ENCODE measurements at places on chromosomes 2 and 18. TPM values are rescaled to one million over a fixed set of nuclear protein-coding genes. Genes with fewer than 3 reads are reported as not detected.

- H3K4me1 ChIP-seq, result no peaks in the 10 kb centered on the region
- H3K27ac ChIP-seq, result no peak overlapping the region
- DNase-seq, result peak; percentile 40
- no peaks in the 10 kb centered on the region for H3K36me3 ChIP-seq
- H3K4me3 ChIP-seq, result peak overlapping the region; percentile 46
These were observed 97.1 kb downstream of the INHBB start for GRCh38 chr2:120442923-120443571.

- no peaks in the 10 kb centered on the region for H3K36me3 ChIP-seq
- no peaks in the 10 kb centered on the region for H3K4me1 ChIP-seq
- peaks cover 2% of the 10 kb centered on the region for H3K27me3 ChIP-seq
- H3K27ac ChIP-seq, result no peak overlapping the region
- no peak for DNase-seq
These were observed 79.6 kb upstream of the ST6GAL2 start for GRCh38 chr2:106965611-106966010.

GRCh38 chr2:28648147-28648546 lies 103.5 kb upstream of the PPP1CB start:
- H3K27me3 ChIP-seq, result no peaks in the 10 kb centered on the region
- H3K4me3 ChIP-seq, result no peak overlapping the region
- DNase-seq, result peak; percentile 47
- H3K4me1 ChIP-seq, result peaks cover 35% of the 10 kb centered on the region
- H3K27ac ChIP-seq, result peak overlapping the region; percentile 81

- H3K27ac ChIP-seq, result no peak overlapping the region
- H3K36me3 ChIP-seq, result no peaks in the 10 kb centered on the region
- DNase-seq, result no peak
- H3K27me3 ChIP-seq, result no peaks in the 10 kb centered on the region
- no peak overlapping the region for H3K4me3 ChIP-seq
These were observed 10.8 kb upstream of the ALPP start for GRCh38 chr2:232367591-232368233.

DSC1 gene
- total RNA-seq, result 0.23 TPM

RGPD4 gene
- total RNA-seq, result 0.07 TPM

ANKRD23 gene
- total RNA-seq, result 5.3 TPM

CLEC4F gene
- not detected for total RNA-seq

- peaks cover 11% of the 10 kb centered on the region for H3K27me3 ChIP-seq
- H3K27ac ChIP-seq, result no peak overlapping the region
- no peak overlapping the region for H3K4me3 ChIP-seq
- H3K4me1 ChIP-seq, result no peaks in the 10 kb centered on the region
These were observed 34.6 kb upstream of the SP9 start for GRCh38 chr2:174300114-174300513.

GRCh38 chr18:51300912-51301311 lies 103.4 kb upstream of the MEX3C start:
- DNase-seq, result no peak
- no peaks in the 10 kb centered on the region for H3K4me1 ChIP-seq
- H3K36me3 ChIP-seq, result no peaks in the 10 kb centered on the region
- H3K27me3 ChIP-seq, result peaks cover 6% of the 10 kb centered on the region
- H3K4me3 ChIP-seq, result no peak overlapping the region
- H3K27ac ChIP-seq, result no peak overlapping the region

KCNS3 gene
- not detected for total RNA-seq

GRCh38 chr2:98343285-98343684 lies 3.0 kb upstream of the CNGA3 start:
- no peak overlapping the region for H3K27ac ChIP-seq
- H3K4me3 ChIP-seq, result no peak overlapping the region
- peaks cover 4% of the 10 kb centered on the region for H3K36me3 ChIP-seq

VAPA gene
- total RNA-seq, result 146 TPM

DNA sequence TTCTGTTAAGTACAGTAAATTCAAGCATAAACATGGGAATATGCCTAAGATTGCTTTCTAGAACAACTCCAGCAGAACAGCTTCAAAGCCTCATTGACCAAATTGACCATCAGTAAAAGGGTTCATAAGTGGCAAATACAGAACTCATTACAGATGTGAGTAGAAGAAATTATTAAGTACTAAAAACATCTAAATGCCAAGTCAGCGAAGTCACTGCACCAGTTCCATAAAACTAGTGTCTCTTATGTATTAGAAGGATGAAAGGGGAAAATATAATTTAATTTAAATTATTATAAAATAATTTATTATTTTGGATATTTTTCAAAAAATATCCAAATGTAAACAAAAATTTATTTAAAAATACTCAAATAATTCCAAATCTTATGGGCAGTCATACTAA lies 553.2 kb downstream of the ERBB4 start:
- no peaks in the 10 kb centered on the region for H3K4me1 ChIP-seq
- no peak for DNase-seq
- H3K27me3 ChIP-seq, result no peaks in the 10 kb centered on the region

ACOXL gene
- 0.14 TPM for total RNA-seq

- no peaks in the 10 kb centered on the region for H3K4me1 ChIP-seq
- no peak overlapping the region for H3K27ac ChIP-seq
- H3K27me3 ChIP-seq, result peaks cover 3% of the 10 kb centered on the region
- no peak overlapping the region for H3K4me3 ChIP-seq
- DNase-seq, result no peak
These were observed 590.9 kb upstream of the ZEB2 start for GRCh38 chr2:145110668-145111356.

- no peak for DNase-seq
- peaks cover 43% of the 10 kb centered on the region for H3K36me3 ChIP-seq
- no peaks in the 10 kb centered on the region for H3K27me3 ChIP-seq
- no peak overlapping the region for H3K27ac ChIP-seq
- no peak overlapping the region for H3K4me3 ChIP-seq
These were observed 77.0 kb upstream of the UBXN4 start for GRCh38 chr2:135664623-135665068.

REG3A gene
- total RNA-seq, result not detected

GRCh38 chr18:22505141-22505591 lies 87.5 kb upstream of the CTAGE1 start:
- no peak overlapping the region for H3K27ac ChIP-seq
- no peak overlapping the region for H3K4me3 ChIP-seq
- no peak for DNase-seq
- H3K36me3 ChIP-seq, result no peaks in the 10 kb centered on the region

- DNase-seq, result no peak
- no peaks in the 10 kb centered on the region for H3K27me3 ChIP-seq
- H3K27ac ChIP-seq, result no peak overlapping the region
- no peak overlapping the region for H3K4me3 ChIP-seq
- H3K4me1 ChIP-seq, result peaks cover 47% of the 10 kb centered on the region
These were observed 17.1 kb downstream of the TSHZ1 start for GRCh38 chr18:75227535-75228296.

FSIP2 gene
- not detected for total RNA-seq

TUBA3E gene
- not detected for total RNA-seq

GRCh38 chr2:168819829-168820489 lies 17.5 kb downstream of the NOSTRIN start:
- no peaks in the 10 kb centered on the region for H3K4me1 ChIP-seq
- H3K27ac ChIP-seq, result no peak overlapping the region
- H3K4me3 ChIP-seq, result no peak overlapping the region
- no peak for DNase-seq

DNA sequence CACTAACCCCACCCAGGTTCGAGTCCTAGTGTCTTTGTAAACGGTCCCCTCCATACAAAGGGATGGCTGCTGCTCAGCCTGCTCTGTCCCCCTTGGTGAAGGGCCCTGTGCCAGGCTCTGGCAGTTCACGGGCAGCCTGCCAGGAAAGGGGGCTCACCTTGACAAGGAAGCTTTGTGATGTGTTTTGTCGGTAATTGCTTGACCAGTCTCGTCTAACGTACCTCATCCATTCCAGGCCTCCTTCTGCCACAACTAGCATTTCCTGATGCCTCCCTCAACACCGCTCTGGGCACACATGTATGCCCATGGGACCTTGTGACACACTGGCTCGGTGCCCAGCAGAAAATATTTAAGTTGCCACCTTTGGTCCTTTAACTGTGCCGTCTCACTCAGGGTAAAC lies 171.9 kb downstream of the KLHL29 start:
- H3K36me3 ChIP-seq, result no peaks in the 10 kb centered on the region
- H3K4me3 ChIP-seq, result no peak overlapping the region
- peaks cover 2% of the 10 kb centered on the region for H3K4me1 ChIP-seq
- DNase-seq, result no peak
- H3K27me3 ChIP-seq, result no peaks in the 10 kb centered on the region

- H3K27me3 ChIP-seq, result no peaks in the 10 kb centered on the region
- peaks cover 28% of the 10 kb centered on the region for H3K36me3 ChIP-seq
- no peak for DNase-seq
- peaks cover 19% of the 10 kb centered on the region for H3K4me1 ChIP-seq
- no peak overlapping the region for H3K4me3 ChIP-seq
These were observed 12.6 kb upstream of the KCMF1 start for GRCh38 chr2:84958135-84959059.

DNA sequence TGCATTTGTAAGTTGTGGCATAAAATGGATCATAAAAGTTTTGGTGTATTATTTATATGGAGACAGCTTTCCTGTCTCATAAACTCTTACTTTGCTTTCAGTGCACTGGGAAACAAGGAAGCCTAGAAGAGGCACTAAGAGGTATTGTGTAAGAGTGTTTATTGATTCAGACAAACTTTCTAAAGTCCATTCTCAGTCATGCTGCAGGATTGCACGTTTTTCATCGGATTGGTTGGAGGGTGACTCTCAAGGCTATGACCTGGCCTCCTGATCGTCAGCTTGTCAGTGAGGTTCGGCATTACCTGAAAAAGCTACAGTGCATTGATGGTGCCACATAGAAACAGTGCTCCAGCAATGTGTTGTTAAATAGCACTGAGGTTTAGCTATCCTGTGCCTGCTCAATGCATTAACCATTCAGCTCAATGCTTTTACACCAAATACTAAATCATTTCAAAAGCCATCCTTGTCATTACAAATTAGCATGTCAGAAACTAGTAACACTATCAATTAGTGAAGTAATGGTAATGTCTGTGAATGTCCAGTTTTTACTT lies 545.5 kb downstream of the CBLN2 start:
- H3K27me3 ChIP-seq, result no peaks in the 10 kb centered on the region
- H3K4me3 ChIP-seq, result no peak overlapping the region
- H3K27ac ChIP-seq, result no peak overlapping the region
- no peaks in the 10 kb centered on the region for H3K36me3 ChIP-seq
- H3K4me1 ChIP-seq, result no peaks in the 10 kb centered on the region

DNA sequence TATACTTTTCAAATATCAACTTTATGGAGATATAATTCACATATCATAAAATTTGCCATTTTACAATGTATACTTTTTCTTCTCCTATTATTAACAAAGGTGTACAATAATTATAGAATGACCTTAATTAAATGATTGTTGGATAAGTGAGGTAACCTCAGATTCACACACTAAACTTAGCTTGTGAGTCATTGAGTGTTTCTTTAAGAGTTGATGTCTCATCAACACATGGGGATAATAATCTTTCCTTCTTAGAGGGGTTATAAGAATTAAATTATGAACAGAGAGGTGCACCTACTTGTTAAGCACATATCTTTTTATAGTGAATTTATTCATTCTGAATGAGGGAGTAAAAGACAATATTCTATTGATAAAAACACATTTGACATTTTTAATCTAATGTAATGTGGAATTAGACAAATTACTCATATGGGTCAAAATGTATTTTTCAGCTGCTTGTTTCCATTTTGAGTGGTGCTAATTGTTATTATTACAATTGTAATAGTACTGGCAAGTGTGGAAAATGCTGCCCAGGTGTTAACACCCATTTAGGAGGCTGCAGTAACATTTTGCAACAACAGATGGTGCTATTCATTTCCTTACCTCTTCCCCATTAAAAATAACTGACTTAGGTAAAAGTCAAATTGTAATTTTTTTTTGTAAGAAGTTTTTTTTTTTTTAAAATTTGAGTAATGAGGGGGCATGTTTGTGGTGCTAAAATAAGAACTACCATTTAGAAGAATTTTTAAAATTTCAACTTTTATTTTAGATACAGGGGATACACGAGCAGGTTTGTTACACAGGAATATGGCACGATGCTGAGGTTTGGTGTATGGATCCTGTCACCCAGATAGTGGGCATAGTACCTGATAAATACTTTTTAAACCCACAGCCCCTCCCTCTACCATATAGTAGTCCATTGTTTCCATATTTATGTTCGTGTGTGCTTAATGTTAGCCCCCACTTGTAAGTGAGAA lies 32.1 kb upstream of the DYNAP start:
- no peak overlapping the region for H3K27ac ChIP-seq
- no peak overlapping the region for H3K4me3 ChIP-seq
- H3K36me3 ChIP-seq, result no peaks in the 10 kb centered on the region
- peaks cover 4% of the 10 kb centered on the region for H3K27me3 ChIP-seq

SH2D6 gene
- total RNA-seq, result 0.96 TPM

DNA sequence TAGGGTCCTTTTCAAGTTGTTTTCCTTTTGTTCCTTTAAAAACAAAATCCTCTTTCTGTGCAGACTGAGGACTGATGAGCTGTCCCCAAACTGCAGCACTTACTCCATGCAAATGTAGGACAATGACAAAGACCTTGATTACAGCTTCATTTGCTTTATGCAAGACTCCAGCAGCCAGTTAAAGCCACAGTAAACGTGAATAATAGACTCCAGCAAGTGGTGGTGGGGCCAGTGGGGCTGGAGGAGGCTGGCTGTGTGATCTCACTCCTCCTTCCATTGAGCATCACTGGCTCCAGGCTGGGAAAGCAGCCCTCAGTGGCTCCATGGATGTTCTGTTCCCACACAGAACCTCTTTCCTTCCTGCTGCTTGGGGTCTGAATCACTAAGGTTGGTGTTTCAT lies 306.0 kb upstream of the CELF4 start:
- no peaks in the 10 kb centered on the region for H3K27me3 ChIP-seq
- no peaks in the 10 kb centered on the region for H3K36me3 ChIP-seq
- H3K4me3 ChIP-seq, result no peak overlapping the region
- no peak for DNase-seq
- H3K27ac ChIP-seq, result no peak overlapping the region
- H3K4me1 ChIP-seq, result no peaks in the 10 kb centered on the region

DNA sequence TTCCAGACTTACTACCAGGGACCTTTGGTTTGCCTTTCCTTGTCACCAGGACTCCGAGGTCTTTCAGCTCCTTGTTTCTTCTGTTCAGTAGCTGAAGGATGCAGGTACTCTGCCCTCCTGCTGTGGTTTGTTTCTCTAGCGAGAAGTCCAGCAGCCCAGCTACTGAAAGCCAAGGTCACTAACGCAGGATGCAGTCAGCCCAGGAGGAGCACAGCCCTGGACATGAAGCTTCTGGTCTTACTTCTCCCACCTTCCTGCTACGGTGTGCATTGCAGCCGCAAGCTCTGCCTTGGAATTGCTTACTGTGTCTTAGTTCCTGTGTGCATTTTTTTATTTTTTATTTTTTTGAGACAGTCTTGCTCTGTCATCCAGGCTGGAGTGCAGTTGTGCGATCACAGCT lies 62.4 kb downstream of the DGKD start:
- DNase-seq, result no peak
- H3K4me3 ChIP-seq, result no peak overlapping the region
- H3K27ac ChIP-seq, result no peak overlapping the region
- no peaks in the 10 kb centered on the region for H3K27me3 ChIP-seq
- H3K36me3 ChIP-seq, result peaks cover 46% of the 10 kb centered on the region
